Right renal pelvis (tissue), 4 donors: ENCODE measurements at places on chromosomes 6 and 20. TPM values are rescaled to one million over a fixed set of nuclear protein-coding genes. Genes with fewer than 3 reads are reported as not detected.

Gene AIF1
- polyA plus RNA-seq = 79.0 TPM

Gene PACRG
- polyA plus RNA-seq = 15.2 TPM

DNA sequence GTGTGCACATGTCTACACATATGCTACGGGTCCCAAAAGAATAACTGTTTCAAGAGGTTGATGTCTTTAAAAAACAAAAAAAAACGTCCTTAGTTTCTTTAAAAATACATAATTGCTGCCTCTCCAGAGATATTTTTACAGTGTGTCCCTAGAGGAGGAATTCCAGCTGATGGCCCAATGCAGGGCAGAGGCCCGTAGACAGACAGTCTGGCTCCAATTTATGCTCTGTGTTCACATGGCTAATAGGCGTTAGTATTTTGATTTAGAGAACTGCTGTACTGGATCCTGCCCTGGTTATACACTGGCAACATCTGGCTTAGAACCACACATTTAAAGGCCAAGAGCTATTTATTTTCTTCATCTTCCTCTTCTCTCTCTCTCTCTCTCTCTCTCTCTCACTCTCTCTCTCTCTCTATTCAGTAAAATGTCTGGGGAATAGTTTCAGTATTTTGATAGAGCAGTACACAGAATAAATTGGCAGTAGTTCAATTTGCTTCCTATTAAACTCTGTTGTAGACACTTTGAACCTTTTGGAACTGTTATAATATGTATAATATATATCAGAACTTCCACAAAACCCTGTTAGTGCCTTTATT, 260.6 kb downstream of the EYA4 start:
- no peak for DNase-seq

Gene CAP2
- polyA plus RNA-seq = 15.6 TPM

GRCh38 chr6:139355777-139356445, 18.5 kb downstream of the CITED2 start:
- DNase-seq = no peak

Gene KCNK5
- 10.5 TPM for polyA plus RNA-seq

DNA sequence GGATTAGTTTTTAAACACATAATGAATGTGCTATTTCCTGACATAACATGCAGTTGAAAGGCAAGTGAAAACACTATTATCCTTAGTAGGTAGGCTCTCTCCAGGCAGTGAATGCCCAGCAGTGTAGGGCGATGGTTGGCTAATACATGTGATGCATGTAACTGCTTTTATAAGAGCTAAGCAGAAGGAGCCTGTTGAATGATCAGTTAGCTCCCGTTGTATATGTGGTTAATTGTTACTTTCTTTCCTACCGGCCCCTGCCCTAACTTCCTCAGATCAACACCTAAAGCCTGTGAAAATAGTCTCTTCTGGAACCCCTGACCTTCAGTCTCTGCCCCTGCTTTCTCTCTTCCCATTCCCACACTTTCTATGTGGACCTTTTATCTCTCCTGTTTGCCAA, 10.5 kb downstream of the SOX4 start:
- no peak for DNase-seq
